ENCODE measurements at places on chromosomes 12 and 14.

DNA sequence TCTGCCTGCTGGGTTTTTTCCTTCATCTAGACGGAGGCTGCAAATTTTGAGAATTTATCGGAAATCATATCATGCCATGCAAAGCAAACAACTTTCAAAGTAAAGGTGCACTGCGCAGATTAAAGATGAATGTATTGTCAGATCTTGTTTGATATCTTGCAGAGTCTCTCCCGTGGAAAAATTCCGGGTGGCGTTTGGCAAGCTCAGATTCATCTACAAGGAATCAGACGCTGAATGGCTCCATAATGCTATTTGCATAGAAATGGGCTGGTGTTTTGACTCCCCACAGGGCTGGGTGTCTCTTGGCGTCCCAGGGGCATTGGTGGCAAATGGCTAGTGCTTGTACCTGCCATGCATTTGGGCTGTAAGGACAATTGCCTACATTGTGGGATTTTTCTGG lies 274.0 kb downstream of the VRK1 start:
- DNase-seq = no peak

GRCh38 chr14:76720382-76720813 lies 40.9 kb upstream of the VASH1 start:
- DNase-seq = peak; percentile 36

- peak; percentile 80 for DNase-seq
These were observed 269.9 kb downstream of the ADAMTS20 start for GRCh38 chr12:43282106-43282505.

GRCh38 chr12:69068448-69068847 lies 135.5 kb upstream of the CPM start:
- peak; percentile 37 for DNase-seq

DNA sequence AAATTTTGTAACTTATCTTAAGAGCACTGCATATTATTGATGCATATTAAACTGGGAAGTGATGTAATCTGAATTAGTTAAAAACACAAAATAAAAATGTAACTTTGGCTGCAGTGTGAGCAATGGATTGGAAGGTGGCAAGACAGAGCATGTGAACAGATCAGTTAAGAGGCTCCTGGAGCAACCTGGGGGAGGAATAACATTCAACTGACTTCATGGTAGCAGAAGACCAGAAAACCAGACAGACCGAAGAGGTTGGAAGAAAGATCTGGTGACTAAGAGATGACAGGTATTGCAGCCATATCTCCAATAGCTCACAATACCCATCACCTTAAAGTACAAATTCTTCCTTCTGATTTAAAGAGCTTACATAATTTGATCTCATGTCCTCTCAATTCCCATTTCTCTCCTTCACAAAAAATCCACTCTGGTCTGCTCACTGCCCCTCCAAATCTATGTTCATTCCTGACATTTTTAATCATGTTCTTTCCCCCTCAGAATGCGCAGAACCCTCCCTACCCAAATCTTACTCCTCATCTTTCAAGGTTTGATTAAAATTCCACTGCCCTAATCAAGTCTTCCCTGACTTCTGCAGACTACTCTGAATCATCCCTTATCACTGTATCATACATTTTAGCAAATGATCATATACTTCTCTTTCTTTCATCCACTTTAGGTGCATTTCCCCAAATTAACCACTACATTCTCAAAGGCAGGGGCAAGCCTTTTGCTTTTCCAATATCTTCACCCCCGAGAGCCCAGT lies 51.5 kb downstream of the DUSP16 start:
- no peak for DNase-seq

DNA sequence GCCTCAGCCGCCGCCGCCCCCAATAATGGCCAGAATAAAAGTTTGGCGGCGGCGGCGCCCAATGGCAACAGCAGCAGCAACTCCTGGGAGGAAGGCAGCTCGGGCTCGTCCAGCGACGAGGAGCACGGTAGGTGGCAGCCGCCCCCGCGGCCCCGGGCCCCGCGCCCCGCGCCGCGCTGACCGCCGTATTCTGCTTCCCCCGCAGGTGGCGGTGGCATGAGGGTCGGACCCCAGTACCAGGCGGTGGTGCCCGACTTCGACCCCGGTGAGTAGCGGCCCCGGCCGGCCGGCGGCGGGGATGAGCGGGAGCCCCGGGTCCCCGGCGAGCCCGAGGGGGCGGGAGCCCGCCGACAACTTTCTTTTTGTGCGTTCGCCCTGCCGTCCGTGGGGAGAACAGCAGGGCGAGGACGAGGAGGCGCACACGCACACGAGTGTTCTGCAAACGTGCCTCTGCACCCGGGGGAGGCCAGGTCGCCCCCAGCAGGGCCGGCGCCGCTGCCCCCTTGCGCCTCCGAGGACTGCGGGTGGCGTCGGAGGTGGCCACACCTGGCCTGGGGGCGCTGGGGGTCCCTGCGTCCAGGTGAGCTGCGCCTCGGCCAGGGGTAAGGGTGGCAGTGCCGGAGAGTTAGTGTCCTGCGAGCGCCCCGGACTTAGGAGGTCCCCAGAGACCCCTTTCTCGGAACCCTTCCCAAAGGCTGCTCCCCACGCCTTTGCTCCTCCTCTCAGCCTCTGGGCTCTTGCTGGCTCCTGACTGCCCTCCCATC lies 794 bp downstream of the RCOR1 start:
- DNase-seq = peak; percentile 27

DNA sequence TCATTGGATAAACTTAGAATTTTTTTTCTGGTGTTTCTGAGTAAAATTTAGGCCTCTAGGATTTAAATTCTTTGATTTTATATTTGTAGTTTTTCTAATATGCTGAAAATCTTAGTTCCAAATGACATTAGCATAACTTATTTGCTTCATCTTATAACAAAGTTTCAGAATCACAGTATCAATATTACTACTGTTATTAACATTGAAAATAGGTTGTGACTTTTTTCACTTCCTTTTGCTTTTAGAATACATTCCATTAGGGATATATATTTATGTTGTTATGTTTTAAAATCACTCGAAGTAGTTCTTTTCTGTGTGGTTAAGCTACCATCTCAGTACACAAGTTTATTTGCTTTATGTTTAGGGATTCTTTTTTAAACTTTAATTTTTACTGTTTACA lies 12.8 kb downstream of the RAB3IP start:
- DNase-seq = no peak

DNA sequence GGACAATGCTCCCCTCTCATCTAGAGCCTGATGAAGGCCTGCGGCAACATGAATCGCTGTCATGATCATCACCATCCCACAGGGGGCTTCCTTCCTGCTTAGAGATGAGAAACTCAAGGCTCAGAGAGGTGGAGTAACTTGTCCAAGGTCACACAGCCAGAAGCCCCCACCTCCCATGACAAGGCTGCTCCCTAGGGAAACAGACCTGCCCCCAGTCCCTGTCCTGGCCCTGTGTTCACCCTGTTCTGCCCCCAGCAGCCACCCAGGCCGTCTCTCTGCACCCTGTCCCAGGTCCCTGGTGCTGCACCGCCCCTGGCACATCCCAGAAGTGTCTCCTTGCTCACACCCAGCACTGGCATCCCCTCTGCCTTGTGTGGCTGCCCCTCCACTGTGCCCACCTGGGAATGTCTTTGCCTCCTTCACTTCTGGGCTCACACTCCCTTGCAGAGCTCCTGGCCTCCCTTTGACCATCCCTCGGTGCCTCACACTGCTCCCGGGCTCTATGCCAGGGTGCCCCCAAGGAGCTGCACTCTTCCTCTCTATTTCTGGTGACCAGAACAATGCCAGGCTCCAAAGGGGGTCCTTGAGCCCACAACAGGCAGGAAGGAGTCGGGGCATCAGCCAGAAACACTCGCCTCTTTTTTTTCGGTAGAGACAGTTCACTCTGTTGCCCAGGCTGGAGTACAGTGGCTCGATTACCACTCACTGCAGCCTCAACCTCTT lies 70.5 kb downstream of the BCL11B start:
- no peak for DNase-seq

DNA sequence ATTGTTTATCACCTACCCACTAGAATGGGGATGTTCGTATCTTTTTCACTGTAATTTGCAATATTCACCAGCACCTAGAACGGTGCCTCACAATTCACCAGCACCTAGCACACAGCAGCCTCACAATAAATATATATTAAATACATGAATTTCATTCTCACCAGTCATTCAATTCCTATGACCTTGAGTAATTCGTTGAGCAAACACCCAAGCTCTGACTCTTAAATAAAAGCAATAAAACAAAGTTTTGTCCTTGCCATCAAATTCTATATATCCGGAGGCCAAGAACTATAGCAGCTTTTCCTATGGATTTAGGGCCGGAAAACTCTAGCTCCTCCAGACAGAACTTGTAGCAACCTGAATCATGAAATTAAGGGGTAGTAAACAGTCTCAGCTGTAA lies 981 bp downstream of the VTI1B start:
- peak; percentile 6 for DNase-seq

DNA sequence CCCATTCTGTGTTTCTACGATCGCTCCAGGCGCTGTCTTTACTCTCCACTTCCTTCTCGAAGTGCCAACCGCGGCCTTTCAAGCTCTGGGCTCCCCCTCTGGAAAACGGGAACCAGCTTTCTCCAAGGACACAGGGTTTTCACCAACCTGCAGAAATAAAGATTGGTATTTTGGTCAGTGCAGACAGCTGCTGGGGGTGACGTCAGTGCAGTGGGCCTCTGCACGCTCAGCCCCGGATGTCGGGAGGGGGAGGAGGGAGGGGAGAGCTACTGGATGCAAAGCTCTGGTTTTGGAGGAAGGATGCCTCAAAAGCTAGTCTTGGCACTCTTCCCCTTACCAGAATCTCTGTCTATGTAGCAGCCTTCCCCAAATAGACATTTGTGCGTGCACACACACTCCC lies 19.9 kb downstream of the HRK start:
- peak; percentile 65 for DNase-seq

- no peak for DNase-seq
These were observed 20.0 kb downstream of the PTHLH start for GRCh38 chr12:27952510-27952909.

- no peak for DNase-seq
These were observed 23.4 kb upstream of the RAB35 start for GRCh38 chr12:120139958-120140357.

- peak; percentile 32 for DNase-seq
These were observed 17.0 kb upstream of the ERBB3 start for GRCh38 chr12:56062996-56063395.

GRCh38 chr14:61553730-61554641 lies 141.3 kb upstream of the HIF1A start:
- peak; percentile 99 for DNase-seq

GRCh38 chr12:68578765-68579164 lies 31.9 kb upstream of the RAP1B start:
- DNase-seq = no peak

GRCh38 chr12:54030889-54031471 lies 1.9 kb upstream of the HOXC5 start:
- peak; percentile 22 for DNase-seq

GRCh38 chr14:71398450-71398849 lies 491.2 kb downstream of the PCNX1 start:
- no peak for DNase-seq

GRCh38 chr14:29608861-29609260 lies 318.8 kb downstream of the PRKD1 start:
- no peak for DNase-seq

GRCh38 chr12:32290411-32290810 lies 108.9 kb upstream of the FGD4 start:
- peak; percentile 42 for DNase-seq

DNA sequence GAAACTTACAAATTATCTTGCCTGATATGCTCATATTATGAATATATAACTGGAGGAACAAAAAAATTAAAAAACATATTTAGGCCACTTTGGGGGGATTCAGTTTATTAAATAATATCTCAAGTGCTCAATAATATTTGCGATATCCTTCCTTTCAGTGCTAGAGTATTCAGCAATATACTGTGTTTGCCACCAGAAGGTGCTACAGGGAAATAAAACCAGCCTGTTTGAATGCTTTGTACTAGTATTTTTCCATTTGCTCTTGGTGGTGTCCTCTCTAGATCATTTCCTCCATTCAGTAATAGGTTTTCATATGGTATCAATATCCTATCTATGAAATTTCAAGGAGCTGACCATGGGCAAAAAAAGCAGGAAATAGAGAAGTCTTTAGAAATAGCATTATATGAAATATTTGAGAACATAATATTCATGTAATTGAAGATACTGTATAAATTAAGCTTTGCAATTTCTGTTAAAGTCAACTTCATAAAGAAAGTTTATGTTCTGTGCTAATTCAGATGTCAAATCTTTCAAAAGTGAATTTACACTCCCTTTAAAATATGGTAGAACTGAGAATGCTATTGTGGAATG lies 106.2 kb upstream of the NAV3 start:
- peak; percentile 75 for DNase-seq

DNA sequence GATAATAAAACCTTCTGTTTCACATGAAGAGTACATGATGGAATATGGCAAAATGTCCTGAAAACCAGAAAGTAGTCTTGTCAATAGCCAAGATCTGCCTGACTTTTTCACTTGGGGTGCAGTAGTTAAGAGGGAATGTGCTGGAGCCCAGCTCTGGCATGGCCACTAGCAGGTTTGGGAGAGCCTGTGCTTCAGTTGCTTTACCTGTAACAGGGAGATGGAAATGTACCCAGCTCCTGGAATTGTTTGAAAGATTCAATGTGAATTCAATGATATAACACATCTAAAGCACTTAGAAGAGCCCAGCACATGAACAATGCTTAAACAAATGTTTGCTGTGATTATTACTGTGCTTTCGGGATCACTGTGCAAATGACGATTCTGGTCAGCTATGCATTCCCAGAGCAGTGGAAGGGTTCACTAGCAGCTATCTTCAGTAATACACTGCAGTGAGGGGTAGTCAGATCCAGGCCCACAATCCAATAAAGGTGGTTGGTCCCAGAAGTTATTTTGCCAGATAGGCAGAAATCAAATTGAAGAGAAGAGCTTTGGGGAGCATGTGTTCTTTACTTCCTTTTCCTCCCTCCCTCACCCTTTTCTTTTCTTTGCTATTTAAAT lies 224.9 kb downstream of the APAF1 start:
- no peak for DNase-seq

Data from fibroblast of the aortic adventitia (primary cell).